CD14-positive monocyte (primary cell): ENCODE measurements at places on chromosomes 11 and 22. TPM values are rescaled to one million over a fixed set of nuclear protein-coding genes. Genes with fewer than 3 reads are reported as not detected.

GGTLC3 gene
- not detected for polyA plus RNA-seq

OR52I1 gene
- 0.09 TPM in 1 of 2 replicates, not detected in the other for polyA plus RNA-seq

MB gene
- polyA plus RNA-seq = not detected

MUC6 gene
- not detected in 2 replicates for polyA plus RNA-seq

ZNF280B gene
- polyA plus RNA-seq = not detected

CABP7 gene
- polyA plus RNA-seq = 0.05 TPM in 1 of 2 replicates, not detected in the other
